ENCODE measurements at places on chromosomes 4 and X.

DNA sequence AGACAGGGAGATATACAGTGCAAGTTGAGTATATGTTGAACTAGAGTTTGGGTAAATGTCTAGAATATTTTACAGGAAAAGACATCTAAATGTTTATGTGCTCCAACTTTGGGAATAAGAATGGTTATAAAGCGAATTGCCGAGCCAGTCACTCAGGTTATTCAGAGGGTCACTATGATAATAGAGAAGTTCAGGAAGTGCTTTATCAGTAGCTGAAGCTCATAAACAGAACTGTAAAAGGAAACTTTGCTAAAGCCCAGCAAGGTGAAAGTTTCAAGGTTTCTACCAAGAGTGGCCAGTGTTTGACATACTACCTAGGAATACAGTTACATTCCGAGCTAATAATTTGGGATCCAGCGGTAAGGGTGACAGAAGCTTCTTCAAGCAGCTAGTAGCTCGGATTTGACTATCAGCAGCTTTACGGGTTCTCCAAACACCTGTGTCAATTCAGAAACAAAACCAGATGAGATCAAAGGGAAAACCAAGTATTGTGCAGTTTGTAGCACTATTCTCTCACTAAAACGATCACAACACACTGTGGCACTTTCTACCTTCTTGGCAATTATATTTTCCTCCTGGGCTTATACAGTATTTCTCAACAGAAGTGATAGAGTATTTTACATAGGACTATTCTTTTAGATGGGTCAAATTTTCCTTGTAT lies 17.2 kb upstream of the BCLAF3 start:
- no peak for DNase-seq

- DNase-seq, result no peak
Observed at GRCh38 chrX:9577555-9577954, 112.7 kb downstream of the TBL1X start.

- no peak for DNase-seq
Observed at GRCh38 chr4:158805635-158806471, 37.0 kb downstream of the FNIP2 start.

GRCh38 chrX:66912417-66912816 lies 273.5 kb upstream of the EDA2R start:
- DNase-seq, result no peak

DNA sequence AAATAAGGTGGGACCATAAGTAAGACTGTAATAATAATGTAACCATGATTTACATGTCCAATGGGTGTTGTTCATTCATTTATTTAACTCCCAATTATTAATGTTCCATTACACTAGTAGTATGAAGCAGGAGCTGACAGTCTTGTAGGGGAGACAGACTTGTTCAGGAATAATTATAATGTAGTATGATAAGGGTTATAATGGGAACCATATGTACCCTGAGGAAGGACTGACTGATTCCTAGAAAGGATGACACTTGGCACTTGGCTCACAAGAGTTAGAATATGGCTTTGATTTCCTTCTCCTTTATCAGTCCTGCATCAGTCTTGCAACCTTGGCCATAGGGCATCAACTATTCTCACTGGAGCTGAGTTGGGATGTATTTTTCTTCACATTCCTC lies 24.2 kb downstream of the PCDH7 start:
- no peak for DNase-seq

DNA sequence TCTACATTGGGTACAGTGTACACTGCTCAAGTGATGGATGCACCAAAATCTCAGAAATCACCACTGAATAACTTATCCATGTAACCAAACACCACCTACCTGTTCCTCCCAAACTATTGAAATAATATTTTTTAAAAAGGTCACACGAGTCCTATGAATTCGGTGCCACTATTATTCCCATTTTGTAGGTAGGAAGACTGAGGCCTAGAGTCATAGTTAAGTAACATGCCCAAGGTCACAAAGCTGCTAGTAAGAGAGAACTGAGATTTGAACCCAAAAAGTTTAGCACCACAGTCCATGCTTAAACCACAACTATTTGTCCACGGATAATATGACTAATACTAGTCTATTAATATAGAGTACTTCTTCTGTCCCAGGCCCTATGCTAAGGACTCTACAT lies 2.7 kb downstream of the ARHGEF6 start:
- DNase-seq, result no peak

DNA sequence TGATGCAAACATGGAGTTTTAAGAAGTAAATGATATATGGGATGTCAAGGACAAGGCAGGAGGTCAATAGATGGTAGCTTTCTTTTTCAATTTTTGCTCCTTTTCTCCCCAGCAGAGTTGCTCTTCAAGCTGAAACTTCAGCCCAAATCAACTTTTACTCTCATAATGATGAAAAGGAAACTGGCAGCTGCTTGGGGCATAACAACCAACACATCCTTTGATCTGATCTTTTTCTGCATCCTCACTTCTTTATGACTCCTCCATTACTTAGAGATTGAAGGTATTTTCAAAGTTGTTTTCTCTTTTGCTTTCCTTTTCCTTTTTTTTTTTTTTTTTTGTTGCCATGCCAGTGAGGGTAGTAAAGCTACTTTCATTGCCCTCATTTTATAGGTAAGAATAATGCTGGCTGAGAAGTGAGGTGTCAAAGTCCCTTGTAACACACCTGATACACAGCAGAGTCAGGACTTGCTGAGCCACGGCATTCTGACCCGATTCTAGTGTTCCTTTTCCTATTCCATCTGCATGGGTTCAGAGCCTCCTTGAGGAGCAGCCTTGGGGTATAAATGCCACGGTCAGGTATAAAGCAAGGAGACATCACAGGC lies 26.9 kb downstream of the SLC2A9 start:
- no peak for DNase-seq

DNA sequence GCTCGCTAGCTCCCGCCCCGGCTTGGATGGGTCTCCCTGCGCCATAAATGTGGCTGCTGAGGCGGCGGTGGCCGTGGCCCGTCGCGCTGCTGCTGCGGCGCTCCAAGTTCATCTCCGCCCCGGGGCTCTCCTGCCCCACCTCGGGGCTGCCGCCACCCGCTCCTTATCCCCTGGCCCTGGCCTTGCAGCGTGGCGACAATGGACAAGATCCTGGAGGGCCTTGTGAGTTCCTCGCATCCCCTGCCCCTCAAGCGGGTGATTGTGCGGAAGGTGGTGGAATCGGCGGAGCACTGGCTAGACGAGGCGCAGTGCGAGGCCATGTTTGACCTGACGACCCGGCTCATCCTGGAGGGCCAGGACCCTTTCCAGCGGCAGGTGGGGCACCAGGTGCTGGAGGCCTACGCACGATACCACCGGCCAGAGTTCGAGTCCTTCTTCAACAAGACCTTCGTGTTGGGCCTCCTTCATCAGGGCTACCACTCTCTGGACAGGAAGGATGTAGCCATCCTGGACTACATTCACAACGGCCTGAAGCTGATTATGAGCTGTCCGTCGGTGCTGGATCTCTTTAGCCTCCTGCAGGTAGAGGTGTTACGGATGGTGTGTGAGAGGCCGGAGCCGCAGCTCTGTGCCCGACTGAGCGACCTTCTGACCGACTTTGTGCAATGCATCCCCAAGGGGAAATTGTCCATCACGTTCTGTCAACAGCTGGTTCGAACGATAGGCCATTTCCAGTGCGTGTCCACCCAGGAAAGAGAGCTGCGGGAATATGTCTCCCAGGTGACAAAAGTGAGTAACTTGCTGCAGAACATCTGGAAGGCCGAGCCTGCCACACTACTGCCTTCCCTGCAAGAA lies 763 bp downstream of the USP38 start:
- no peak for DNase-seq

DNA sequence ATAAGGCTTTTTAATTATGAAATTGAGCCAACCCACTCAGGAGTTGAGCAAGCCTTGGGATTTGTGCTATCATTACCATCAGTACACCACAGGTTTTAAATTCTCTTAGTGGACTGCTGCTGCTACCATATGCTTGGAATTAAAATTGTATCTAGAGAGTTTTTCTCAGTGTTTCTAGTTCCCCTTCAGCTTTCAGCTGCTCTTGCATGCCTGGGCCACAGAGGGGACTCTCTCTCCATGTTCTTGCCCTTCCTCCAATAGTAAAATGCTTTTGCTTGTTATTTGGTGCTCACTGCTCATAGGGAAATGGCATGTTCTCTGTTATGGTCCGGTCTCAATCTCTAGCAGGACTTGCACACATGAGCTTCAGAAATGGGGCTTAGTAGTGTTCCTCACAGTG lies 101.9 kb downstream of the IGSF1 start:
- no peak for DNase-seq

GRCh38 chrX:138018145-138018799 lies 452.3 kb downstream of the ZIC3 start:
- DNase-seq, result no peak

GRCh38 chr4:26931451-26931850 lies 70.8 kb downstream of the STIM2 start:
- no peak for DNase-seq

DNA sequence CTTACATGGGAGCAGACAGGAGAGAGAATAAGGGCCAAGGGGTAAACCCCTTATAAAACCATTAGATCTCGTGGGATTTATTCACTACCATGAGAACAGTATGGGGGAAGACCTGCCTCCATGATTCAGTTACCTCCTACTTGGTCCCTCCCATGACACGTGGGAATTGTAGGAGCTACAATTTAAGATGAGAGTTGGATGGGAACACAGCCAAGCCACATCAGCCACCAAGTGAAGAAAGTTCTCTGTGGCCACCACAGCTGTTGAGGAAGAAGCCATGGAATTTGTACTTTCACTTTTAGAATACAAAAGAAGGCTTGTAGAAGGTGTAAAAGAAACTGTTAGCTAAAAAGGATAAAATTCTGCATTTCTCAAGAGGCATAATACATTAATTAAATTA lies 67.0 kb upstream of the CXorf51A start:
- DNase-seq, result no peak

- DNase-seq, result peak; percentile 24
Observed at GRCh38 chr4:24991015-24991414, 39.7 kb downstream of the LGI2 start.

- DNase-seq, result no peak
Observed at GRCh38 chrX:581720-582298, 48.8 kb upstream of the SHOX start.

- DNase-seq, result no peak
Observed at GRCh38 chrX:141468940-141469339, 115.6 kb downstream of the SPANXA1 start.

GRCh38 chr4:83114576-83114975 lies at the start of gene PLAC8:
TSS of gene PLAC8 (minus strand) at chr4:83114729. CDS start at chr4:83107921, 6,808 bp downstream.
- no peak for DNase-seq

GRCh38 chrX:9865804-9866472 lies 79.7 kb downstream of the SHROOM2 start:
- DNase-seq, result peak; percentile 12

DNA sequence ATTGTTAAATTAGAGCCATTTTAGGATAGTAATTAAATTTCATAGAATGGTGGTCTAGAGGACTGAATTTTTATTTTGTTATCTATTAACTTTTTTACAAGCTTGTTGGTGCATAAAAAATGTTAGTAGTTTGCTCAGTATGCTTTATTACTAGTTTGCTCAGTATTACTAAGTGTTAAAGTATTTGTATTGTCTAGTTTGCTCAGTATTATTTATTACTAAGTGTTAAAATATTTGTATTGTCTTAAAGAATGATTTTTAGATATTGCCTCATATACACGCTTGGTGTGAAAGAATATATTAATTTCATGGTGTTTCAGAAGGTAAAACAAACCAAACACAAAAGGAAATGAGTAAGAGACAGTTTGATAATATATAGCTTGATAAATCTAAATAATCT lies 268.4 kb upstream of the MAGEB18 start:
- no peak for DNase-seq

GRCh38 chr4:72994670-72995069 lies 74.8 kb downstream of the COX18 start:
- no peak for DNase-seq

GRCh38 chrX:107829878-107830277 lies 4.2 kb downstream of the MID2 start:
- DNase-seq, result no peak

DNA sequence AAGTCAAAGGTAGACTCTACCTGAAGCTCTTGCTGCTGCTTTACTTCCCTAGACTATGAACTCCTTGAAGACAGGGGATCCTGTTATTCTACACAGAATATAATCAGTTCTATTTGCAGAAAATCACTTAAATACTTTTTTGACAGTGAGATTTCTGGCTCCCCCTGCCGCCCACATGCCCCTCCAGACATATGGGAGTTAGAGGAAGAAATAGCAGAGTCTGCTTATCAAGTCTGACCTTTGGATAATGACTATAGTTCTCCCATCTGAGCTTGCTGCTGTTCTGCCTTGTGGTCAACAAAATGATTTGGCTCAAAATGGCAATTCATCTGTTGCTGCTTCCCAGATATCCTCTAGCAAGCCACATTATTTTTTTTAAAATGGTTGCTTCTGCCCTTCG lies 101.1 kb downstream of the ENOX2 start:
- DNase-seq, result no peak

- peak; percentile 29 for DNase-seq
Observed at GRCh38 chr4:84681486-84682274, 98.8 kb downstream of the CDS1 start.

DNA sequence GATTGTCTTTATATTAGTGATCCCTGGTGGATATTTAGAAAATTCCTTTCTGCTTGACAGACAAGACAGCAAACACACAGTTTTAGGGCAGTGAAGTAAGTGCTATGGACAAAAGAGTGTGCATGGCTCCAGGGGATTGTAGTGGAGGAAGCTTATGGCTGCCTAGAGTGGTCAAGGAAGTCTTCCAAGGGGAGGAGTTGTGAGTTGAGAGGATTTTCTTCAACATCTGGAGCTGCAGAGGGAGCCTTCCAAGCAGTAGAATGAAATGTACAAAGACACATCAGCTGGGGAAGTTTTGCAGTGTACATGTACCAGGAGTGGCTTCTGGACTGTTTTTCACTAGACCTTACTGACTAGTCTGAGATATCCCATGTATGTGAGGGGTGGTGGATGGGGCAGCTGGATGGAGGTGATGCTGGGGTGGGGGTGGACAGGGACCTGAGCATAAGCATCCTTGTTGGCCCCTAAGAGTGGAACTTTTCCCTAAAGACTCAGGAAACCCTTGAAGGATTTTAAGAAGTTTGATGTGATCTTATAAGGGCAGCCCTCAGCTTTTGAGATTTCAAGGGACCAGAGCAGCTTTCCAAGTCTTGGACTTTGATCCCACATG lies 160.5 kb upstream of the TAPT1 start:
- DNase-seq, result no peak

- no peak for DNase-seq
Observed at GRCh38 chr4:33446953-33447352, 2726.8 kb downstream of the PCDH7 start.

DNA sequence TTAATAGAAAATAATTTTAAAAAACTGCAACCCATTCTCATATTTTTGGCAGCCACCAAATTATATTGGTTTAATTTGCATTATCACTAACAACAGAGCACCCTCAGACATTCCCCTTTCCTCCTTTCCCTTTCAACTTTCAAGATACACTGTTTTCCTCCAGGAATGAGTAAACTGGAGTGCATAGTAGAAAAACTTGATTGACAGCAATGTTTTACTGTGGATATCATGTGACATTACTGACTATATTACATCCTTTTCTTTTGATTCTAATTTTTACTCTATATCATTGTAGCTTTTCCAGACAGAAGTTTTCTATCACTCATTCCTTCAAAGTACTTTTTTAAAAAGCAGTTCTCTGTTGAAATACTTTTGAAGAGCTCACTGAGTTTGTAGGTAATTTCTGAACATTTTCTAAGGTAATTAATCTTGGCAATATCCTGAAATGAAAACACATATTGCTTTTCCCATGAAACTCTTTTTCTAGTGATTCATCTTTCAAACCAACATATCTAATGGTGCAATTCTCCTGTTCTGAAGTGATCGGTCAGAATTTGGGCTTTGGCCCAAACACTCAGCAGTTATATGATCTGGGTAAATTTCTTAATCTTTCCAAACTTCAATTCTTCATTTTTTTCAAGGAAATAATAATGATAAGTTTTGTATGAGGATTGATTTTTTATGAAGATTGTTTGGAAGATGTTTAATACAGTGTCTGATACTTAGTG lies 920.4 kb upstream of the EPHA5 start:
- DNase-seq, result peak; percentile 44
